NB4 (cell line): ENCODE measurements at places on chromosomes 6 and 20.

DNA sequence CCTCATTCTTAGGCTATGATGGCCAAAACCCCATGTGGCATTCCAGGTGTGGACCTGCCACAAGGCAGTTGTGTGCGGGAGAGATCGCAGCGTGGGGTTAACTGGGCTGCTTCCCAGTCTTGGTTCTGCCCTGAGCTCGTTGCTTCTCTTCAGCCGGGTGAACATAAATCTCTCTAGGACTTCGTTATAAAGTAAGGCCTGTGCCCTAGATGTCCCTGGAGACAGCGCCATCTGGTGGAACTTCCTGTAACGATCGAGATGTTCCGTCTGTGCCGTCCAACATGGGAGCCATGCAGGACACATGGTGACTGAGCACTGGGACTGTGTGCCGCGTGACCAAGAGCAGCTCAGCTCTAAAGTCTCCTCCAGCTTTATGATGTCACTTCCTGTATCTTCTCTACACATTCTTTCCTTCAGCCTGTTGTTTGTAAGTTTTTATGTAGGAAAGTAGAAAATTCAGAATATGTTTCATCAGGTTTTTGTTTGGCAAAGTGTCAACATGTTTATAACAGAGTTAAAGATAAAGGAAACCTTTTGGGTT is 26.8 kb upstream of the RPP40 start:
- DNase-seq, result peak; percentile 95

- no peak for DNase-seq
Measured at GRCh38 chr6:50822078-50822476, 3.4 kb downstream of the TFAP2B start.

- DNase-seq, result no peak
Measured at GRCh38 chr20:52552181-52552872, 360.7 kb upstream of the ZFP64 start.

DNA sequence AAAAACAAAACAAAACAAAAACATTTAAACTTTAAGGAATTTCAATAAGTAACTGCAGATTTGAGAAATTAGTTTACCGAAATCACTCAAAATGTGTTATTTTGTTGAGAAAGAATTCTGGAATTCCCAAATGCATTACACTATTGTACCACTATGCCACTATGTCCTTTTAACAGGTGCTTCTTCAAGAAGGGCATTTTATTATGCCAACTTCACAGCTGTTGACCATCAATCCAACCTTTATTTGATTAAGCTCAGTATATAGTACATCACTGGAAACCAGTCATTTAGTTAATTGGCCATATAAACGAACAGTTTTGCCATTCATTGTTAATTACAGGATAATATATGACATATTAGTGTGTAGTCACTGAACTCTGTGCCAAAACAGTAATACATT is 221.7 kb downstream of the ARHGAP18 start:
- no peak for DNase-seq

GRCh38 chr6:14309516-14309915 is 191.9 kb downstream of the CD83 start:
- no peak for DNase-seq

- DNase-seq, result no peak
Measured at GRCh38 chr6:158188591-158188990, 20.4 kb downstream of the GTF2H5 start.

- DNase-seq, result no peak
Measured at GRCh38 chr6:157884756-157885155, 61.7 kb downstream of the SNX9 start.

- peak; percentile 72 for DNase-seq
Measured at GRCh38 chr20:59322081-59322480, 21.7 kb downstream of the EDN3 start.
